MV-4-11 (cell line): ENCODE measurements at places on chromosomes 16 and 17.
A peak's percentile ranks its signal among the peaks of the same experiment; 100 is the strongest.

- DNase-seq = peak; percentile 42
Measured at GRCh38 chr17:42017866-42018200, 594 bp upstream of the DNAJC7 start.

GRCh38 chr16:3486506-3487215 lies 8.6 kb downstream of the C16orf90 start:
- no peak for DNase-seq

GRCh38 chr16:30523768-30524574 lies 2.4 kb downstream of the ZNF768 start:
- peak; percentile 57 for DNase-seq

- DNase-seq = peak; percentile 45
Measured at GRCh38 chr17:4509923-4510617, 11.4 kb downstream of the SPNS2 start.

GRCh38 chr17:18028114-18028951 lies 10.6 kb downstream of the ATPAF2 start:
- DNase-seq = no peak

- no peak for DNase-seq
Measured at GRCh38 chr16:12260647-12261262, 284.2 kb downstream of the SNX29 start.

DNA sequence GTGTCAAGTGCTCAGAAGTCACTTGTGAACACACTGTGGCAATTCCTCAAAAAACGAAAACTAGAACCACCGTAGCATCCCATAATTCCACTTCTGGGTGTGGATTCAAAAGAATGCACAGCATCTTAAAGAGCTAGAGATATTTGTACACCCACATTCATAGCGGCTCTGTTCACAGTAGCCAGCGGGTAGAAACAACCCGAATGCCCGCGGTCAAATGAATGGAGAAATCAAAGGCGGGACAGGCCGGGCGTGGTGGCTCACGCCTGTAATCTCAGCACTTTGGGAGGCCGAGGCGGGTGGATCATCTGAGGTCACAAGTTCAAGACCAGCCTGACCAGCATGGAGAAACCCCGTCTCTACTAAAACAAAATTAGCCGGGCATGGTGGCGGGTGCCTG lies 337.5 kb downstream of the SEC14L1 start:
- peak; percentile 23 for DNase-seq

- DNase-seq = no peak
Measured at GRCh38 chr16:81095653-81095952, 592 bp downstream of the GCSH start.

DNA sequence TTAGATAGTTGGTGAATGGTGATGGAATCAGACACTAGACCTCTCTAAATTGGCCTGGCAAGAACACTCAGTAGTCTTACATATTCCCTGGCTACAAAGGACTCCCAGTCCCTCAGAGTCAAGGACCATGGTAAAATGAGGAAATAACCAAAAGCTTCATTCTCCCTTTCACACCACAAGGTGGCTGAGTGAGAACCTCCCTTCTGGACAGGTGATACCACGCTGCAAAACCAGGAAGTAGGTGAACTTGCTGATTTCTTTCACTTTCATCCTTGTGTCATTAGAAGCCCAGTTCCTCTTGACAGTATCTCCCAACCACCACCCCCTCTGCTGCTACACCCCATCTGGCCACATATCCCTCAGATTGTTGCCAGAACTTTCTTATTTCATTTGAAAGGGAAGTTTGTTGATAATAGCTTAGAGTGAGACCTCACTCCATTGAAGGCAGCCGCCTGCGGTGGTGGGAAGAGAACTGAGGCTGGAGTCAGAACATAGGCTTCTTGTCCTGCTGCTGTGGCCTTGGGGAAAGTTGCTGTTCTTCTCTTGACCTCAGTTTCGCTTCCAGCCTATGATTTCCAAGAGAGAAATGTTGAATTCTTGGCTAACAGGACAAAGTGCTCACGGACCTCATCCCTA lies 290.6 kb upstream of the CCL2 start:
- DNase-seq = peak; percentile 90

DNA sequence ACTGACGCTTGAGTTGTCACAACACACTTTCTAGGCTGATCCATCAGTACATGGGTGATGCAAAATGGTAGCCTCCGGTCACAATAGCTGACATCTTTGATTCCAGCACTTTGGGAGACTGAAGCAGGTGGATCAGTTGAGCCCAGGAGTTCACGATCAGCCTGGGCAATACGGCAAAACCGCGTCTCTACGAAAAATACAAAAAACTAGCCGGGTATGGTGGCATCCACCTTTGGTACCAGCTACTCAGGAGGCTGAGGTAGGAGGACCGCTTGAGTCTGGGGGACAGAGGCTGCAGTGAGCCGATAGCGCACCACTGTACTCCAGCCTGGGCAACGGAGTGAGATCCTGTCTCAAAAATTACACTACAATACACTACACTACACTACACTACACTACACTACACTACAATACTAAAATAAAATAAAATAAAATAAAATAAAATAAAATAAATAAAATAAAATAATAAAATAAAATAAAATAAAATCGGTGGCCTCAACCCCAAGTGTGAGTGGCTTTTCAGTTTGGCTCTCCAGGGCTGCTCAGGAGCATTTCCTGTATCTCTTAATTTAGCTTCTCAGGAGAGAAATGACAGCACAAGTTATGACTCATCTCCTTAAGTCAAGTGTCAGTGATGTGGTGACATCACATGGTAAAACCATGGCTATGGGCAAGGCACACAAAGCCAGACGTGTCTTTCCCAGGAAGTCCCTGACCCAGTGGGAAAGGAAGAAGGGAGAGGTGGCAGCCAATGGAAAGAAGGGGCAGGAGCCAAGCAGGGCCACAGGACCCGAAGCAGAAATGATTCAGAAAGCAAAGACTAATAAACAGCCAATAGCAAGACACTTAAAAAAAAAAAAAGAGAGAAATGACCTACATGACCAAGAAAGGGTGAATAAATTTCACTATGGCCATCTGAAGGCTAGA lies 75.3 kb upstream of the TBC1D3K start:
- DNase-seq = peak; percentile 91

DNA sequence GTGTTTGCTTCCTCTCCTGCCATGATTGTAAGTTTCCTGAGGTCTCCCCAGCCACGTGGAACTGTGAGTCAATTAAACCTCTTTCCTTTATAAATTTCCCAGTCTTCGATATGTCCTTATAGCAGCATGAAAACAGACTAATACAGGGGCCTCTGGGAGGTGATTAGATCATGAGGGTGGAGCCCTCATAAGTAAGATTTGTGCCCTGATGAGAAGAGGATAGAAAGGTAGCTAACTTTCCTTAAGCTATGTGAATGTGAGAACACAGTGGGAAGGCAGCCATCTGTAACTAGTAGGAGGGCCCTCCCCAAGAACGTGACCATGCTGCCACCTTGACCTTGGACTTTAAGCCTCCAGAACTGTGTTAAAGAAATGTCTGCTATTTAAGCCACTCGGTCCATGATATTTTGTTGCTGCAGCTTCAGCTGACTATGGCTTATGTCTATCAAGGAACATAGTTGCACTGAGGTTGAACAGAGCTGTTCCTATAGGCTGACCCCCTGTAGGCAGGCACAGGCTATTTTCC lies 30.7 kb downstream of the WWOX start:
- no peak for DNase-seq

DNA sequence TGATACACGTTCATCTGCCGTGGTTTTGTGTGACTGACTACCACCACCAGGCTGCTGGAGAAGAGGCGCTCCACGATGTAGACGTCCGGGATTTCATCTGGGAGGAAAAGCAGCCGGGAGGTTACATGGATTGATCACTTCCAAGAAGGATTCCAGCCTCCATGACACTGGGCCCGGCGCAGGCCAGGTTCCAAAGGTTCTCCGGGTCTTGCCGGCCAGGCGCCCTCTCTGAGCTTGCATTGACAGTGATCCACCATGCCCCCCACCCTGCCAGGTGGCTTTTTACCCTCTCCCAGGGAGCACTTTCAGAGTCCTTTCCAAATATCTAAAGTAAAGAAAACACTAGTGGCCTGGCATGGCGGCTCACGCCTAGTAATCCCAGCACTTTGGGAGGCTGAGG lies 6.5 kb downstream of the WIPI1 start:
- no peak for DNase-seq

DNA sequence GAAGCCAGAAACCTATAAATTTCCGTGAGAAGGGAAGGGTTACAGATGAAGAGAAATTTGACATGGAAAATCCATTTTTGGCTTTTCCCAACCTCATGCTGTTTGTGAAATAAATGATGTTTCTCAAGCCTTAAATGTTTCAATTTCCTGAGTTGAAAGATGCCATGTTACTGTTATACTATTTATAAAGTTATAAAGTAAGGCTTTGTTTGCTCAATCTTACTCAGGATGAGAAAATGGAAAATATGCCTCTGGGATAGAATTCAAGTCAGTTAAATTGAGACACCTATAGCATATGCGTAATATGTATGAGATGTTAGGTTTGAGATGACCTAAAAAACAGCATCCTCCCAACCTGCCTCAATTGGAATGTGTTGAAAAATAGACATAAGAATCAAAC lies 19.9 kb upstream of the FAM20A start:
- no peak for DNase-seq

GRCh38 chr16:60739737-60740683 lies 1296.2 kb downstream of the CDH8 start:
- no peak for DNase-seq

GRCh38 chr16:78443542-78444364 lies 344.3 kb downstream of the WWOX start:
- DNase-seq = peak; percentile 17

DNA sequence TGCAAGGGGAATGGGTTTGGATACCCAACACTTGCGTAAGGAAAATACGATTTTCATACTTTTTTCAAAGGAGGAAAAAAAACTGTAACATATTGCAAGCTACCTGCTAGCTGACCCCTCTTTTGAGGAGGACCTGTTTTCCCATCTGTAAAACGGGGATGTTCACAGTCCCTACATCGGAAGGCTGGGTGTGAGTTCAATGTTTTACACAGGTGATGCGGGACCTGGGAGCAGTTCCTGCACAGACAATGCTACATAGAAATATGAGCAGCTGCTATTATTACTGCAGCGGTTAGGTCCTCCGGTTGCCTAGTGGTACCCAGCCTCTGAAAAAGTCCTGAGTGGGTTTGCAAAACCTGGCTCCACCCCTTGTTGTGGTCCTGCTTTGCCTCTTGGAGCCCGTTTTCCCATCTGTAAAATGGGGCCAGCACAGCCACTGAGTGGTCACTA lies 3.5 kb downstream of the SOCS1 start:
- no peak for DNase-seq

- DNase-seq = no peak
Measured at GRCh38 chr17:14133104-14133503, 63.8 kb downstream of the COX10 start.

DNA sequence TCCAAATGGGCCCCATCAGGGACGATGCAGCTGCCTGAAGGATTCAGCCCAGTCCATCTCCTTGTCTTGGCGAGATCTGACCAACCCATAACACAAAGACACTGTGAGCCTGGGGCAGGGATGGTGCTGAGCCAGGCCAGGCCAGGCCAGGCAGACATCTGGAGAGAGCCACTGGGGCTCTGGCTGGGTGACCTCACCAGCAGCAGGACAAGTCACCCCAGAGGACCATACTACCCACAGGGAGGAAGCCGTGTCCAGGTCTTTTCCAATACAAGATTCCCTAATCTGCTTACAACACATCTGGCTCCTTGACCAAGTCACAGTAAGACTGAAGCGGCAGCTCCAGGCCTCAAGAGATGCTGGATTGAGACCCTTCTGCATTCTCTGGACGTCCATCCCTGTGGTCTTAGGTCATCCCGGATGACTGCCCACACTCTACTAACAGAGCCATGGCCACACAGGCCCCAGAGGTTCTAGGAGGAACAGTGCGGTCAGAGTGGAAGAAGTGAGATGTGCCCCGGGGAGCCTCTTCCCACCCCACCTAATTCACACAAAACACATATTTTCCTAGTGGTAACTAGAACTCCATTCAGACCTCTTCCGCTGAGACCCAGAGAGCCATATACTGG lies 81.8 kb upstream of the RCVRN start:
- no peak for DNase-seq

- DNase-seq = no peak
Measured at GRCh38 chr17:48738803-48739526, 10.4 kb upstream of the HOXB13 start.

DNA sequence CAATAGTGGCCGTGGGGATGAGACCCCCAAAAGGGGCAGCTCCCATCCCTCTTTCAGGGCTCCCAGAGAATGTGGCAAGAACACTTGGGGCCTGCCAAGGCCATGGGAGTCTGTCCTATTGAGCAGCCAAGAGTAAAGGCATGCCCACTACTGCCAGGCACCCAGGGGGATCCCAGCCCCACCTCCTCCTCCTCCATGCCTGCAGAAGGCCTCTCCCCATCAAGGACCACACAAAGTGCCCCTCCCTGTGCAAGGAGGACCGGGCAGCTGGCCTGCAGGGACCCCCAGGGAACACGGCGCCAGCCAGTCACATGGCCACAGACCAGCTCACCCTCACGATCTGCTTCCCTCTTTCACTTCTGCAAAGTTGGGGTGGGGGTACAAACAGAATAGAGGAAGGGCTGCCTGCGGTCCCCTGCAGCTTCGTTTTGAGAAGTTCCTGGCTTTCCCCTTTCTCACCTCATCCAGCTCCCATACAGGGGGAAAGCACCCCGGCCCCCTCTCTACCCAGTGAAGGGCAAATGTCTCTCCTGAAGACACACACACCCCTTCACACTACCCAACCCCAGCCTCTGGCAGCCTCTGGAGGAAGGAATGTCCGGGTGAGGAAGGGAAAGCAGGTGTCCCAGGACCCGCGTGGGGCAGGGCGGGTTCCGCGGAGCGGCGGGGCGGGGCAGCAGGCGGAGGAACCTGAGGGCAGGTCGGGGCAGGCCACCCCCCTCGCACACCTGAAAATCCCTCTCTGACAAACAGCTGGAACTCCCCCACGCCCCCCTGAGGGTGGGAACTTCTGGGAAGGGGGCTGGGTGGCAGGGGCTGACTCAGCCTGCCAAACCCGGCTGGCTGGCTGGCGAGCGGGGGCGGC lies 2.0 kb downstream of the PPP1R9B start:
- DNase-seq = peak; percentile 95

DNA sequence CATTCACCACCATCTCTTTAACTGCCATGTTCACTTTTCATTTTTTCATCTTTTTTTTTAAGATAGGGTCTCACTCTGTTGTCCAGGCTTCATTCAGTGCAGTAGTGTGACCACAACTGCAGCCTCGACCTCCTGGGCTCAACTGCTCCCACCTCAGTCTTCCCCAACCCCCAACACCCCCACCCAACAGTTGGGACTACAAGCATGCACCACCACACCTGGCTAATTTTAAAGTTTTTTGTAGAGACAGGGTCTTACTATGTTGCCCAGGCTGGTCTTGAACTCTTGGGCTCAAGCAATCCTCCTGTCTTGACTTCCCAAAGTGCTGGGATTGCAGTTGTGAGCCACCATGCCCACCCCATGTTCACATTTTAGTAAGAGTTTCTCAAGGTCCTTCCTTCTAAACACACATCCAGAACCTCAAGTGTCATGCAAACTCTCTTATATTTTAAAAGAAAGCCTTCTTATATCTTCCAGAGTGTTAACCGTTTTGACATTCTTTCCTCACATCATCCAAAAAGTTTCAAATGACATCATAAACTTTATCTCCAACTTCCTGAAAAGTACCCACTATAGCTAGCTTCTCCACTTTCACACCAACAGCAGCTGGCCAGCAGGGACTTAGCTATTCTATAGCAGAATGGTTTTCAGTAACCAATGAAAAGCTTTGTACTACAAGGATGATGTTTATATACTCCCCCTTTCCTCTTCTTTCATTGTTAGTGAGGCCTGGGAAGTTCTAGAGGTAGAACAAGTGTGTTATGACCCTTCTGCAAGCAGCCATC lies 49.3 kb downstream of the TRAF4 start:
- DNase-seq = peak; percentile 90

GRCh38 chr16:72924927-72925630 lies 122.8 kb downstream of the ZFHX3 start:
- no peak for DNase-seq

- DNase-seq = no peak
Measured at GRCh38 chr16:65950211-65950610, 416.3 kb upstream of the CDH5 start.
